ENCODE measurements at places on chromosomes 16 and 17. TPM values are rescaled to one million over a fixed set of nuclear protein-coding genes. Genes with fewer than 3 reads are reported as not detected.

DNA sequence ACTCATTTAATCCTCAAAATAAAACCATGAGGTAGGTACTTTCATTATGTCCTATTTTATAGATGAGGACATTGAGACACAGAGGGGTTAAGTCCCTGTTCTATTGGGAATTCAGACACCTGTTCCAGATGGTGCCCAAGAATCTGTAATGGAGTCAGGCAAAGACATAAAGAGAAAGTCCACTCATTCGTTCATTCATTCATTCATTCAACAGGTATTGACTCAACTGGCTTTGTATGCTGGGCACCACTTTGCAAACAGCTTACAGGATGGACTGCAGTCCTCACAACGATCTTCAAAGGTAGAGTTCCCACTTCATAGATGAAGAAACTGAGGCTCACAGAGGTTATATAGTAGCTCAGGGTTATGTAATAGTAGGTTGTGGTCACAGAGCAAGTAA lies 47.9 kb upstream of the TAC4 start:
- no peak for DNase-seq

Gene ZNF785
- total RNA-seq: 10.5 TPM

DNA sequence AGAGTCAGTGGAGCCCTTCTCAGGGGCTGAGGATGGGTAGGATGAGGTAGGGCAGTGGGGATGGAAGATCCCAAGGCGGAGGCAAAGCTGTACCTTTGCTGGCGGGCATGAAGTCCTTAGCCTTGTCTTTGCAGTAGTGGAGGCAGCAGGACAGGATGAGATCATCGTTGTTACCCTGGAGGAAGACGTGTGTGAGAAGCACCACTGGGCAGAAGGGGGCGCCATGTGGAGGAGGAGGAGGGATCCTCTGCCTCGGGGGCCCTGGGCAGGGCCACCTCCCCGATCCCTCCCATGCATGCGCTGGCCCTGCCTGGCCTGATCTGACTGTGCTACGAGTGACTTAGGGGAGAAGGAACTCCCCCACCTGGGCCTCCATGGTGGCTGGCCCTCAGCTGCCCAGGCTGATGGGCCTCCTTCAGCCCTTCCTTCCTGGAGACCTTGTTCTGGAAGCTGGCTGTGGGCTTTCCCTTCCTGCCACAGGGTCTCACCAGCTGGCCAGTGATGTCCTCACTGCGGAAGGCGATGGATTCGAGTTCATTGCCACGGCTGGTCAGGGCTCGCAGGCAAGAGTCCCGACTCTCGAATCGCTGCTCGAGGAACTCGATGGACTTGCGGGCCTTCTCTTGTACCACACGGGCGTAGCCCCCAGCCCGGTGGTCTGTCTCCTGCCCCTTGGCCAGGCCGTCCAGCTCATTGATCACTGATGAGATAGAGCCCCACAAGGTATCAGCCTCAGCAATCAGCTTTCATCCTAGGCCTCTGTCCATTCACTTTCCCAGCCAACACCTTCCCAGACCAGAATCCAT lies 10.3 kb downstream of the HIC1 start:
- peak; percentile 90 for DNase-seq

Gene SPHK1
- 13.8 TPM for total RNA-seq

Gene CCL7
- not detected for total RNA-seq

- DNase-seq: no peak
Measured at GRCh38 chr16:61671161-61671560, 365.1 kb downstream of the CDH8 start.

GRCh38 chr16:49581630-49582298 lies 208.2 kb downstream of the C16orf78 start:
- DNase-seq: peak; percentile 56

GRCh38 chr17:80892900-80893603 lies 98.6 kb upstream of the CHMP6 start:
- DNase-seq: no peak

GRCh38 chr17:78322858-78323455 lies 36.9 kb downstream of the SOCS3 start:
- DNase-seq: peak; percentile 87

DNA sequence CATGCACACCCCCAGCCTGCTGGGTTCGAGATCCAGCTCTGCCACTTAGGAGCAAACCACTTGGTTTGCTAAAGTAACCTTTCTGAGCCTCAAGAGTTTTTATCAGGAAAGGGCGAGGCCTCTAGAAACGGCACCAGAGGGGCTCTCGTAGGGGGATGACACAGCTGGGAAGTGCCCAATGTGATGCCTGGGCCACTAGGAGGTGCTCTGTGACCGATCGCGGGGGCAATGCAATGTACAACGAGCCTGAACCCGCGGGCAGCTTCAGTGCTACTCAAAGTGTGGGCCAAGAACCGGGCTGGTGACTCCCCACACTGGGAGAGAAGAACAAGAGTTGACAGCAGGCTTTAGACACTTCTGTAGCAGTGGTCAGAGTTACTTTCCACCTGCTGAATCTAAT lies 9.4 kb downstream of the C16orf89 start:
- DNase-seq: peak; percentile 72

DNA sequence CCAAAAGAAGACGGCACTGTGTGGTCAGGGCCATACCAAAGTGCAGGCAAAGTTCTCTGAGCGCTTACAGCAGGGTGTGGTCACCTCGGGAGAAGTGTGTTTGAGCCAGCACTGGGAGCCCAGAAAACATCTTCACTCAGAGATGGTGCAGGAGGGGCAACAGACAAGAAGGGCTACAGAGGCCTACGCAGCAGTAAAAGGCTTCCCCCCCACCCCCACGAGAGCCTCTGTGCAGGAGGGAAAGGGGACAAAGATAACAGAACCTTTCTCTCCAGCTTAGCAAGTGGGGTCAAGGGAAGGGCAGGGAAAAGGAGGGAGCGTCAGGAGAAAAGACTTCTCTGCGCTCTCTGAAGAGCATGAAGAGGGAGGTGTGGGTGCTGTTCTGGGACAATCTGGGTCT lies 2.8 kb downstream of the VAT1 start:
- no peak for DNase-seq

GRCh38 chr16:31465788-31466370 lies 6.1 kb upstream of the TGFB1I1 start:
- peak; percentile 65 for DNase-seq

Gene KIF2B
- total RNA-seq: not detected

DNA sequence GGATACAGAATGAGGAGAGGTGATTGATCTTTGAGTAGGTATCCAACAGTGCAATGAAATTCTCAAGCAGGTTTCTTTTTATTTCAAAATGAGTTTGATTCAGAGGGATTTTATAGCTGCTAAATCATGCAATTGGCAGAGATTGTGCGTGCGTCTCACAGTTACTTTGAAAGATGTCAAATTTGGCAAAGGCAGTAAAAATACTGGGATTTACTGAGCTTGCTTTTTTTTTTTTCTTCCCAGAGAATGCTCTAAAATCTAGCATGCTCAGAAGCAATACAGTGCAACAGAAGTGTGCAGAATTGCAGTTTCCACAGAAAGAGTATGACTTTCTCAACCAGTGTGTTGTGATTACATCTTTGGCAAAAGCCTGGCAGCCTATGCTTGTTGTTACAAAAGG lies 410.7 kb upstream of the GOT2 start:
- no peak for DNase-seq

Gene ITGA2B
- total RNA-seq: 2.0 TPM

DNA sequence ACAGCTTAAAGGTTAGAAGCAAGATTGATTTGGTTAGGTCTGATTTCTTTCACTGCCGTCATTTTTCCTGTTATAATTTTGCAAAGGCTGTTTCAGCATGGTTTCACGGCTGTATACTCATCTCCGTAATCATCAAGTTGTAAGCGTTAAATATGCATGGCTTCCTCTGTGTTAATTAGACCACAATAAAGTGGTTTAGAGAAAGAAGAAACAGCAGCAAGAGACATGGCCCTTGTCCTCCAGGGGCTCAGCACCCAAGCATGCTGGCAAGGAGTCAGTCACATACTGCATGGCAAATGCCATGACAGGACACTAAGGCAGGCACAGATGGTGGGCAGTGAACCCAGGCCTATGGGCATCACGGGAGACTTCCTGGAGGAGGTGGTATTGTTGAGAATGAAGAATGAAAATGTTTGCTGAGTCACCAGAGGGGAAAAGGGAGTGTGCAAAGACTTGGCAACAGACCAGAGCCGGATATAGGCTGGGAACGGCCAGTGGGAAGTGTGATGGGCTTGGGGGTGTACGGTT lies 61.4 kb upstream of the PLCG2 start:
- DNase-seq: no peak

- peak; percentile 95 for DNase-seq
Measured at GRCh38 chr16:2927010-2927646, 15.4 kb downstream of the FLYWCH1 start.

- no peak for DNase-seq
Measured at GRCh38 chr17:1375615-1376014, 24.4 kb downstream of the YWHAE start.

Gene KRT15
- not detected for total RNA-seq

Gene EFCAB5
- total RNA-seq: 0.14 TPM

Gene CDT1
- 2.0 TPM for total RNA-seq

DNA sequence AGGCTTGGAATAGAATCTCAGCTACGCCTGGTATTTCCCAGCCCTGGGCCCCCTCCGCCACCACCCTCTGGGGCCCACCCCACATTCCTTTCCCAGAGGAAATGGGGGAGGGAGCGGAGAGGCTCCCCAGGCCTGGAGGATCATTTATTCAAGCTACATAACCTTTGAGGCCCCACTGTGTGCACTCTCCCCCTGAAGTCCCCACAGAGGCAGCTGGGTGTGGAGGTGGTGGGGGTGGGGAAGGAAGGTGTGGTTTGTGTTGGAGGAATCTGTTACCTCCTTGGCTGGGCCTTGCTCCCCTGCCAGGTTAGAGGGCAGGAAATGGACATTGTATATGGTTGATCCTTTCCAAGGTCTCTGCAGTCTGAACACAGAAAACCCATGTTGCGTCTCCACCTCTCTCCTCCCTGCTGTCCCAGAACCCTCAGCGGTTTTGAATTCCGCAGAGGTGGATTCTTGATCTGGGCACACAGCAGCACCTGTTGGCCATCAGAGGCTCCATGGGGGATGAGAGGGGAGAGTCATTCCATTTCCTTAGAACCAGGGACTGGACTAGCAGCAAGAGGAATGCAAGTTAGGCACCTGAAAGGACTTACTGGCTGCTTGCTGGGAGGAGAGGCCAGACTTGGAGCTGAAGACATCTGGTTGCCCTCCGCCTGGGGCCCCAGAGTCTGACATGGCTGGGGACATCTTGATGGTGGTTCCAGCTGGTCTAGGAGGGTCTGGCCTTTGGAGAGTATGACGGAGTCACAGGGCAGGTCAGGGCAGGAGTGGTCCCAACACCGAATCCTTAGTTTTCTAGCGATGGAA lies 23.0 kb downstream of the ARHGAP23 start:
- no peak for DNase-seq

DNA sequence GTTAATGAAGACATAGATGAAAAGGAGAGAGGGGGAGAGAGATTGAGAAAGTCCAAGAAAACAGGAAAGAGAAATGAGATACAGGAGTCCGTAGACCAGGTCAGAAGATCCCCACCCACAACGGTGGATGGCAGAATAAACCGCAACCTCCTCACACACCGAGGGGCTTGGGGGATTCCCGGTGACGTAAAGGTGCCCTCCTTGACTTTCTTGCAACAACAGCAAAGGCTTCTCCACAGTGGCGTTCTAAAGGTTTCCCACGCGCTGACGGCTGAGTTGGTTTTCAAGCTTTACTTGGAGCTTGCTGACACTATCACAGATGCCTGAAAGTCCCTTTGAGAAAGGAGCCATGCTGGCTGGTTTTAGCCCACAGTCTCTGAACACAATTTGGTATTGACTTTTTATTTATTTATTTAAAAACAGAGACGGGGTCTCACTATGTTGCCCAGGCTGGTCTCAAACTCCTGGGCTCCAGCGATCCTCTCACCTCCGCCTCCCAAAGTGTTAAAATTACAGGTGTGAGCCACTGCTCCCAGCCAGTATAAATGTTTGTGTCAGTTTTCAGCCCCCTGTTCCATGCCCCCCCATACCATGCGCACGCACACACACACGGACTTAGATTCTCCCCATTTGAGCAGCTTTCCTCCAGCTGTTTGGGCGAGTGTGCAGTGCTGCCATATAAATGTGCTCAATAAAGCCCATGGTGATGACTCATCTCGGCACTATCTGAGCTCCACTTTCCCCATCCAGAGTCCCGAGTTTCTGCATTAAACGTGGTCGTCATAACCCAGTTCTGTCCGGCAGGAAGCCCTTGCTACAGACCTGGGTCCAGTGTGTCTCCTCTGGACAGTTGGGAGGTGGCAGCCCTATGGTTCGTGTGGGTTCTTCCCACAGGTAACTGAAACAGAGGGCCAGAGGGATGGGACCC lies 33.0 kb upstream of the SEC14L1 start:
- no peak for DNase-seq

- DNase-seq: peak; percentile 60
Measured at GRCh38 chr17:29177871-29178749, 2.1 kb downstream of the MYO18A start.

DNA sequence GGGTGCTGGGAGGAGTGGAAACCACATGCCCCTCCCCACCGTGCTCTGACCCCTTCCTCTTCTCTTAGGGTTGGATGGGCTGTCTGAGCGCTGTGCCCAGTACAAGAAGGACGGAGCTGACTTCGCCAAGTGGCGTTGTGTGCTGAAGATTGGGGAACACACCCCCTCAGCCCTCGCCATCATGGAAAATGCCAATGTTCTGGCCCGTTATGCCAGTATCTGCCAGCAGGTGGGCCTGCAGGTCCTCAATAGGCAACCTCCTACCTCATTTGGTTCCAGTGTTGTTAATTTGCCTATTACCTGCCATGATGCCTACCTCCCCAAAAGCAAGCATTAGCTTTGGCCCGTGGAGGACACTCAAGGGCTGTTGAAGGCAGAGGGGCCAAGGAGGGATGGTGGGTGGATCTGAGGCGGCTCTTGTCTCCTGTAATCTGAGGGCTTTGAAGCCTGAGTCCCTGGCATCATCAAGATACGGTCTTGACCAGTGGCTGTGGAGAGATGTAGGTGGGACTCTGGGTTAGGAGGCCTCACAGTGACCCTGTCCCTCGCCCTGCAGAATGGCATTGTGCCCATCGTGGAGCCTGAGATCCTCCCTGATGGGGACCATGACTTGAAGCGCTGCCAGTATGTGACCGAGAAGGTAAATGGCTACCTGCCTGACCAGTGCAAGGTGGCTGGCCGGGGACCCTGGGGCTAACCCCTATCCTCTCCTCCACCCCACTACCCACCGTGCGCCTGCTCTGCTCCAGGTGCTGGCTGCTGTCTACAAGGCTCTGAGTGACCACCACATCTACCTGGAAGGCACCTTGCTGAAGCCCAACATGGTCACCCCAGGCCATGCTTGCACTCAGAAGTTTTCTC lies 3.4 kb downstream of the ALDOA start:
- no peak for DNase-seq

Gene HOXB6
- total RNA-seq: 6.7 TPM

Gene PHF12
- 32.3 TPM for total RNA-seq

- DNase-seq: no peak
Measured at GRCh38 chr16:12360240-12360639, 383.7 kb downstream of the SNX29 start.

Gene TBC1D3H
- not detected for total RNA-seq
